ENCODE measurements at places on chromosomes 1 and 21. TPM values are rescaled to one million over a fixed set of nuclear protein-coding genes. Genes with fewer than 3 reads are reported as not detected.

Gene PTPN7
- polyA plus RNA-seq: 18.7 TPM

Gene DONSON
- polyA plus RNA-seq: 1.5 TPM

Gene ASCL5
- not detected for polyA plus RNA-seq

Gene C1orf53
- polyA plus RNA-seq: not detected

Gene DVL1
- 1.0 TPM for polyA plus RNA-seq
